BJ (cell line): ENCODE measurements at places on chromosomes 12 and 14. TPM values are rescaled to one million over a fixed set of nuclear protein-coding genes. Genes with fewer than 3 reads are reported as not detected.

KIF5A gene
- 0.50 and 0.64 TPM in 2 replicates for polyA plus RNA-seq

CCDC38 gene
- polyA plus RNA-seq = not detected in 2 replicates

GALNT8 gene
- 0.02 TPM in 1 of 2 replicates, not detected in the other for polyA plus RNA-seq

ADAM21 gene
- polyA plus RNA-seq = 0.10 and 0.16 TPM in 2 replicates

TAS2R9 gene
- polyA plus RNA-seq = not detected in 2 replicates

C12orf50 gene
- not detected in 2 replicates for polyA plus RNA-seq

PCNX4 gene
- polyA plus RNA-seq = 22.0 and 36.3 TPM in 2 replicates

MANSC4 gene
- not detected in 2 replicates for polyA plus RNA-seq

TAS2R46 gene
- 0.09 and 0.11 TPM in 2 replicates for polyA plus RNA-seq

POTEM gene
- polyA plus RNA-seq = not detected in 2 replicates

IPO4 gene
- polyA plus RNA-seq = 11.5 and 26.8 TPM in 2 replicates

TRHDE gene
- polyA plus RNA-seq = 17.1 and 44.1 TPM in 2 replicates

RNF212B gene
- not detected in 2 replicates for polyA plus RNA-seq

IFNG-AS1 gene
- polyA plus RNA-seq = not detected in 2 replicates

PLEKHG3 gene
- 7.1 and 12.4 TPM in 2 replicates for polyA plus RNA-seq

PTGR2 gene
- polyA plus RNA-seq = 1.3 and 3.0 TPM in 2 replicates

NCKAP5L gene
- 7.3 and 13.2 TPM in 2 replicates for polyA plus RNA-seq

TAPBPL gene
- polyA plus RNA-seq = 13.6 and 25.8 TPM in 2 replicates

SLC38A6 gene
- polyA plus RNA-seq = 11.7 and 16.8 TPM in 2 replicates

SOAT2 gene
- polyA plus RNA-seq = 0.16 and 0.34 TPM in 2 replicates

USP44 gene
- 1.2 and 1.7 TPM in 2 replicates for polyA plus RNA-seq

DBX2 gene
- not detected in 2 replicates for polyA plus RNA-seq

MMP17 gene
- 12.7 and 13.7 TPM in 2 replicates for polyA plus RNA-seq

DNAI7 gene
- 0.11 and 0.21 TPM in 2 replicates for polyA plus RNA-seq

PMCH gene
- not detected in 2 replicates for polyA plus RNA-seq

GPR162 gene
- 3.3 and 6.6 TPM in 2 replicates for polyA plus RNA-seq

REP15 gene
- polyA plus RNA-seq = 0.63 and 1.0 TPM in 2 replicates

POP5 gene
- polyA plus RNA-seq = 46.7 and 48.0 TPM in 2 replicates

ACVRL1 gene
- polyA plus RNA-seq = 7.8 and 13.1 TPM in 2 replicates

RTN1 gene
- 0.18 and 0.36 TPM in 2 replicates for polyA plus RNA-seq

ENDOU gene
- polyA plus RNA-seq = 0.06 TPM in 1 of 2 replicates, not detected in the other
